HT1080 (cell line): ENCODE measurements at places on chromosomes 1 and 21. TPM values are rescaled to one million over a fixed set of nuclear protein-coding genes. Genes with fewer than 3 reads are reported as not detected.

The CTSS gene
- total RNA-seq, result 1.2 and 2.6 TPM in 2 replicates

The CD1B gene
- total RNA-seq, result not detected in 2 replicates

The CD5L gene
- total RNA-seq, result 0.27 TPM in 1 of 2 replicates, not detected in the other

The CD244 gene
- not detected in 2 replicates for total RNA-seq

The RGS5 gene
- 1.8 and 8.6 TPM in 2 replicates for total RNA-seq
